ENCODE measurements at places on chromosomes 6 and 20. TPM values are rescaled to one million over a fixed set of nuclear protein-coding genes. Genes with fewer than 3 reads are reported as not detected.

DNA sequence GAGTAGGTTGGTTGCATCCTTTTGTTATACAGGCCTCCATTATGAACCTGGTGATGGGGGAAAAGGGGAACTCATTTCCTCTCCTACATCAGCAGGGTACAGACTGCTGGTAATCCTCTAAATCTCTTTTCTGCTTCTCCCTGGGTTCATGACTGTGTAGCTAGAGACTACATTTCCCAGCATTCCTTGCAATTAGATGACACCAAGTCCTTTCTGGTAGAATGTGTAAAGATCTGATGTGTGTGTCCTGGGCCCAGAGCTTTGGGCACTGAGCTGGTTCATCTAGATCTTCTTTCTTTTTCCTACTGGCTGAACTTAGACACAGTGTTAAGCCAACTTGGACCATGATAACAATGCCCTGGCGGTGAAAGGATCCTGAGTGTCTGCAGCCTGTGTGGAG is 104.7 kb upstream of the IFNGR1 start:
- DNase-seq = no peak

- no peak for DNase-seq
Observed at GRCh38 chr20:24705486-24705885, 236.1 kb downstream of the SYNDIG1 start.

The FNDC11 gene
- not detected for total RNA-seq

DNA sequence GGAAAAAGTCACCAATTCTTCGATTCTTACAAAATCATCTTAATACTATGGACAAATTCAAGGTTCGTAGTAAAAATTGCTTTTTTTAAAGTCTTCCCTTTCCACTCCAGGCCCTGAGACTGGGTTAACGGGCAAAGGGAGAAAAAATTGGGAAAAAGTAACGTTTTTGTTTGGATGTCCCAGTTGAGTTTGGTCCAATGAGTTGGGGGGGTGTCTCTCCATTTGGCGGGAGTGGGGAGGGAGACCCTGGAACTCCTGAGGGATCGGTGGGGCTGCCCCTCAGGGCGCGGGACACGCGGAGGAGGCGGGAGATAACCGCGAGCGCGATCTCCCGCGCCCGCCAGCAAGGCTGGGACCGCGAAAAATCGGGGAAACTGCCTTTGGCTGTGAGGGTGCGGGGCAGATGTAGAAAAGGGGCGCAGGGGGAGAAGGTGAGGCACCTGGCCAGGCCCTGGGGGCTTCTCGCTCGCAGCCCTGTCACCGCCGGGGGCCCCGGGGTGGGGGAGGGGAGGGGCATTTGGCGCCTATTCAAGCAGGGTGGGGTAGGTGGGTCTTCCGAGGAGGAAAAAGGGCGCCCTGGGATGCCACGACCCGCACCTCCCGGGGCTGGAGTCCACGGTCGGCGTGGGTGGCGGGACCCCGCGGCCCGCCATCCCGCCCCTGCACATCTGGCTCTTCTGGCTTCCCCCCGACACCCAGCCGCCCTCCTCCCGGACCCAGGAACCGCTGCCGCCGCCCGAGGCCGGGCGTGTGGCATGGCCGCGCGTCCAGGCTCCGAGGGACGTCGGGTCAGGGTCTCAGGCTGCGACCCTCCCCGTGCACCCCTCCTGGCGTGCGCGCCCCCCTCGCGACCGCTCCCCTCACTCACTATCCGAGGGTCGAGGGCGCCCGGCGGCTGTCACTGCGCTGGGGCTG is 595 bp downstream of the FBXO5 start:
- no peak for DNase-seq

DNA sequence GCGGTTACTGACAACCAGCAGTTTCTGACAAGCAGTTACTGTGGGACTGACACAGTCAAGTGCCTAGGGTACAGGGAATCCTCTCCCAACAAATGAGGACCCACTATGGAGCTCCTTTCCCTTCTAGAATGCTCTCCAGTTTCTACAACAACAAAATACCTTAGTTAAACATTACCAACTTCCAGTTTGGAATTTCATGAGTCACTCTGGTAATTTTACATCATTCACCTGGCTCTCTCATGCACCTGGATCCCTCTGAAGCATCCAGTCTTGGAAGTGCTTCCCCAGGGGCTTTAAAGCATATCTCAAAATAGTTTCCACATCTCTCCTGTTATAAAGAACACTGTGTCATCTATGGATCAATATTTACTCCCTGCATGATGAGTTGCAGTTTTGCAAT is 286.7 kb upstream of the SPTLC3 start:
- DNase-seq = no peak

The BANF2 gene
- not detected for total RNA-seq

GRCh38 chr20:43843096-43843964 is 71.3 kb upstream of the TOX2 start:
- no peak for DNase-seq

The GDAP1L1 gene
- total RNA-seq = 46.9 TPM

DNA sequence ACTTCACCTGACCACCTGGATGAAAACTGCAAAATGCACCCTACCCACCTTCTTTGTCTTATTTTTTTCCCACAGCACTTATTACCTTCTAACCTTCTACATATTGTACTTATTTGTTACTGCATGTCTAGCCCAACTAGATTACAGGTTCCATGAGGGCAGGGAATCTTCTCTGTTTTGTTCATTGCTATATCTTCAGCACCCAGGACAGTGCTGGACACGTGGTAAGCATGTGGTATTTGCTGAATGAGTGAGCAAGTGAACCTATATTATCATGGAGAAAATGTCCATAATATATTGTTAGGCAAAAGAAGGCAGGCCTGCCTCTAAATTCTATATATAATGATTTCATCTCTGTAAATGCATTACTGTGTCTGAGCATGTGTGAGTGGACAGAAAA is 107.0 kb downstream of the TRERF1 start:
- no peak for DNase-seq

GRCh38 chr6:143468026-143468425 is 17.4 kb downstream of the PEX3 start:
- DNase-seq = no peak

GRCh38 chr20:32205110-32205842 is 2.3 kb downstream of the PLAGL2 start:
- DNase-seq = no peak

The SPATS1 gene
- not detected for total RNA-seq

DNA sequence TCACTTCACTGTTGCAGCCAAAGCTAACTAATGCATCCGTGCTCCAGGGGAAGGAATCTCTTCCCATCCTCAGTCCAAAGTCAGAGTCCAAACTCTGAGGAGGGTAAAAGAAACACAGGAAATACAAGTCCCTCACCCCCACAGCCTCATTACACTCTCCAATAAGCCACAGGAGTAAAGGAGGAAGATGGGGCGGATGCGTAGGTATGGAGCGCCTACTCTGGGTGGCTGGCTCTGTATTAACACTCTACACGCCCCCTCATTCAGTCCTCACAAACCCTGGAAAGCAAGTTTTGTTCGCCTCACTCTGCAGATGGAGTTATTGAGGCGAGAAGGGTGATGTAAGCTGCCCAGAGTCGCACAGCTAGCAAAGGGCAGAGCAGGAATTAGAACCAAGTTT is 242.9 kb downstream of the NRN1 start:
- DNase-seq = no peak

The NKX2-2 gene
- 23.5 TPM for total RNA-seq

GRCh38 chr6:165659945-165660856 is 2.8 kb downstream of the PDE10A start:
- no peak for DNase-seq

The MROH8 gene
- 6.9 TPM for total RNA-seq

The B3GAT2 gene
- total RNA-seq = 18.5 TPM

DNA sequence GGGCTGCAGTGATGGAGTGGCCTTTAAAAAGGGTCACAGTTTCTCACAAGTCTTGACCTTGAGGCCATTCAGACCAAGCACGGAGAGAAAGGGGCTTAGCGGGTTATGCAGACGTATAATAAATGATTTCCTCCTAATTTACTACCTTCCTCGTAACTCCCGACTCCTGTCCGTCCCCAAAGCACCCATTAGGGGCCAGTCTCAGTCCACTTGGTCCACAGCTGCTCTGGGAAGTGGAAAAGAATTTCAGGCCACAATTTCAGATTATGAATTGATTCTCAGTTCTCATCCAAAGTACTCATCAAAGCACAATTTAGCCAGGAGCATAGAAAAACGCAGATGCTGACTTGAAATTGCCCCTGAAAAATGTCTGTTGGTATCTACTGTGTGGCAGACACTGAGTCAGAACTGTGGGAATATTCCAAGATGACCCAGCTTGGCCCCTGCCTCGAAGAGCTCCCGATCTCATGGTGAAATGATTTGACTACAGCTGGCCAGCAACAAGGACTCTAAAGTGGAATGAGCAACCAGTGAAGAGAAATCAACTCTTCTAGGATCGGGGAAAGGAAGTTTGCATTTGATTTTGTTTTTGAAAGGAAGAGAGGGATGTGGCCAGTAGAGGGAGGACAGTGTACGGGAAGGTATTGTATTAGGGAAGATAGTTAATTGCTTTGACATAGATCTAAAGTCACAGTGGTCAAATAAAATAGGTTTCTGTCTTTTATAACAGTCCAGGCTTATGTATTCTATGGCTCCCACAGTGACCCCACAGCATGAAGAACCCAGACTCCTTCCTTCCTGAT is 15.2 kb upstream of the STK35 start:
- DNase-seq = no peak

The TTLL9 gene
- 2.7 TPM for total RNA-seq

- no peak for DNase-seq
Observed at GRCh38 chr20:56350842-56351241, 7.9 kb upstream of the FAM210B start.

The CBLN4 gene
- total RNA-seq = 21.1 TPM

GRCh38 chr20:58233881-58234528 is 5.6 kb upstream of the ANKRD60 start:
- no peak for DNase-seq

- DNase-seq = no peak
Observed at GRCh38 chr6:15440040-15440439, 194.2 kb downstream of the JARID2 start.

DNA sequence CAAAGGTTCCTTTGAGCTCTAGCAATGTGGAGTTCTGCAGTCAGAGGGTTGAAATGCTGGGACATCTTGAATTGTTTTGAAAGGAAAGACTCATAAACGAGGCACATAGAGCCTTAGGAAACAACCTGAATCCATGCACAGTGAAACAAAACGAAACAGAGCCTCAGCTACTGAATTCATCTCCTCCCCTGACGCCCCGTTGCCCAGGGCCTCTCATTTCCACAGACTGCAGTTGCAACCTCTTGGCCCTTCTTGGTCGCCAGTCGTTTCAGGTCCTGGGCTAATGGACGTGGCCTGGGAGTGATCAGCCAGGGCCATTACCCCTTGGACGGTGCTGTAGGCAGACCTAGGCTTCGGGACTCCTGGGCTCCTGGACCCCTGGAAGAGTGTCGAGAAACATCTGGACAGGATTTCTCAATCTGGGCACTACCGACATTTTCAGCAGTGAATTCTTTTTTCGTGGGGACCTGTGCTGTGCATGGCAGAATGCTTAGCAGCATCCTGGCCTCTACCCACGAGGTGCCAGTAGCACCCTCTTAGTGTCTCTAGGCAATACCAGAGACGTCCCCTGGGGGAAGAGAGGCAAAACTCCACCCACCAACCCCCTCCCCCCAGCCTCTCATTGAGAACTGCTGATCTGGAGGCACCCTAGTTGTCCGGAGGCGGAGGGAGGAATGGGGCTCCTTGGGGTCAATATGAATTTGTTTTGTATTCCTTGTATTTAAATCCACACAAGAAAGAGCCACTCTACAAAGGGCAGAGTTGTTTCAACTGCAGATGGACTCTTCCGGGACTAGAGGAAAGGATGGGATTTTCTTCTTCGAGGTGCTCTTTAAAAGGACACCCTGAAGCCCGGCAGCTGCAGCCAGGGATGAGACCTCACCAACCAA is 50.2 kb downstream of the TMEM242 start:
- DNase-seq = no peak

DNA sequence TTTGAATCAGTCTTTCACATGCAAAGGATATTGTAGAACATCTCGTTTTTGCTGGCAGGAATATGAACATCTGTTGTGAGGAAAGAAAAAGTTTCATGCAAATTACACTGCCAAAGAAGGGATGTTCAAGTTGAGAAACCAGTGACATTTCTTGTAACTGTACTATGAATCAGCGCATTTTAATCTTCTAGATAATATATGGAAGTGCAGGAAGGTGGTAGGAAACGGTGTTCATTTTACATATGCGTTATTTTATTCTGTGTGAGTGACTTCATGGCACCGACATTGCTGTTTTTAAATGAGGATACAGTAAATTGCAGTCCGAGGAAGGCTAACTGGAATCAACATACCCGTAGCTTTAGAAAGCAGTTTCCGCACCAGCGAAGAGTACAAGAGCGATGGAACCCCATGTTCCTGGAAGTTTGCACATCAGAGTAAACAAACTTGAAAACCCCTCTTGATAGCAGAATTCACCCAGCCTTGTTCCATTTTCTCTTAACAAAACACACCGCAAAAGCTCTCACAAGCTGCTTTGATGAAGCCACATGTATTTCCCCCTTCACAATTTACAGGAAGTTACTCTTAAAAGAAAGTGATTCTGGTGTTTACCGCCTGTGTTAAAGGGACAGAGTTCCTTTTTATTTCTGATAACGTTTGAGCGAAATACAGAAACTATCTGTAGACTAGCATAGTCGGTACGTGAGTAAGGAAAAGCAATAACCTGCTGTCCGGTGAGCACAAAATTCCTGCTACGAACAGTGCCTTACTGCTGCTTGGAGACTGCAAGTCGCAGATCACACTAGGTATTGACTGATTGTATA is 11.5 kb downstream of the PRDM1 start:
- no peak for DNase-seq

The SAMD3 gene
- 1.4 TPM for total RNA-seq

- no peak for DNase-seq
Observed at GRCh38 chr20:59955131-59955796, 3.0 kb upstream of the CDH26 start.

The PACSIN1 gene
- 221 TPM for total RNA-seq

DNA sequence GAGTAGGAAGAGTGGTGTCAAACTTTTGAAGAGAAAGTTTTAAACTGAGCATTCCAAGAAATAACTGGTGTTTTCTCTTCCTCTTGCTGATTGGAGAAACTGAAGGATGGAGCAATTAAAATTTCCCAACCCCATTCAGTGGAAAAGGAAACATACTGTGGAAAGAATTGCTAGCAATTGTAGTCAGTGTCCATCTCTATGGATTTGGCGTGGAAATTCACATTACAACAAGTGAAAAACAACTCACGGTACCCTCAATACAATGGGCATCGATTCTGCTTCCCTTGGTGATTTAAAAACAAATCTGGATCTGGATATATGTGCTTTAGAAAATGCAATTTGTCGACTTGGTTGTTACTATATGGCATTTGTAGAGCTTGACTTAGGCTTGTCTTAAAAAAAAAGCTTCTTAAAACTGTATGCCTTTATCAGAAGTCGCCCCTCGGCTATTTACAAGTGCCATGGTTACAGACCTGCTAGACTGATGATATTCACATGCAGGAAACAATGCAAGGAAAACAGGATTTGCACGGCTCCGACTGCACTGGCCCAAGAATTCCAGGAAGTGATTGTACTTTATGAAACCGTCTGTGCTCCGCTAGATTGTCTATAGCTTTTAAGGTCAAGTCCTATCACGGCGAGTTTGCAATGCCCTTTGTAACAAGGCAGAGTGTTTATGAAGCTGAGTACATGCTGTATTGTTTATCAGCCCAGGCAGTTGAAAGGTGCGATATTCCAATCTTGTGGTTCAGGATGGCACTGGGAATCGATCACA is 131.7 kb upstream of the PHACTR1 start:
- no peak for DNase-seq

The GSS gene
- total RNA-seq = 30.7 TPM

- no peak for DNase-seq
Observed at GRCh38 chr6:115668781-115669180, 391.9 kb downstream of the FRK start.

GRCh38 chr6:132400555-132400882 is 756 bp downstream of the MOXD1 start:
- DNase-seq = no peak

All from dorsolateral prefrontal cortex (tissue), 122 donors.